ENCODE measurements at places on chromosomes 11 and 22.

DNA sequence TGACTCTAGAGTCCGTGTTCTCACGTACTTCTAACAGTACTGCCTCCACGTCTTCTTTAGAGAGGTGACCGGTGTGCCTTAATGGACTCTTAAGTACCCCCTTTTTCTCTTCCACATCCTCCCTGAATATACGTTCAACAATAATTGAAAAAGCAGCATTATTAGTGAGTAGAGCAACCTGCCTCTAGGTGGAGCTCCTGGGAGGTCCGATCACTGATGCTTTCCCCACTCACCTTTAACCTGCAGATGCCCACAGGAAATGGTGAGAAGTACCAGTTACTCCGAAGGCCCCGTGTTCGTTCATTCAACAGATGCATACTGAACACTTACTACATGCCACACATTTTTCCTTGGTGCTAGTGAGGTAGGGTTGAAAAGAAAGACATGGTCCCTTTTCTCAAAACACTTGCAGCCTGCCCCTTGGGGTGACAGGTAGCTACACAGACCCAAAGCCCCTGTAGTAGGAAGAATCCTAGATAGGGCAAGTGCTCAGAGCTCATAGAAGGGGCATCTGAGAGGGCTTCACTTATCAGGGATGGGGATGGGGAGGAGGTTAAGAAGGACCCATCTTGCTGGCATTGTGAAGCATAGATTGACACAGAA, 72.7 kb downstream of the FEZ1 start:
- DNase-seq: no peak

GRCh38 chr11:36343436-36343835, 47.3 kb downstream of the PRR5L start:
- no peak for DNase-seq

DNA sequence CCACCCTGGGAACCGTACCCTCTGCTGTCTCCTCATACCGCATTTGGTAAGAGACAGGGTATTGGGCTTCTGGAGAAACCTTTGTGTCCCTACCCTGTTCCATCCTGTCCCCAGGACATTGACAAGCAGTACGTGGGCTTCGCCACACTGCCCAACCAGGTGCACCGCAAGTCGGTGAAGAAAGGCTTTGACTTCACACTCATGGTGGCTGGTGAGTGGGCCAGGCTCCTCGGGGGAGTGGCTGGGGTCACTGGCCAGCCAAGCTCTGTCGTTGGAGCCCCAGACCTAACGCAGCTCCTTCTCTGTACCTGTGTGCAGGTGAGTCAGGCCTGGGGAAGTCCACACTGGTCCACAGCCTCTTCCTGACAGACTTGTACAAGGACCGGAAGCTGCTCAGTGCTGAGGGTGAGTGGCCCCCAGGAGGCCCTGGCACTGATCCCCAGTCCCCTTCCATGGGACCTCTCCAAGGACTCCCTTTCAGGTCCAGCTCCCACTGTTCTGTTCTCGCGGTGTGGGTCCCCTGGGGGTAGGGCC, 3.8 kb upstream of the GP1BB start:
- no peak for DNase-seq

DNA sequence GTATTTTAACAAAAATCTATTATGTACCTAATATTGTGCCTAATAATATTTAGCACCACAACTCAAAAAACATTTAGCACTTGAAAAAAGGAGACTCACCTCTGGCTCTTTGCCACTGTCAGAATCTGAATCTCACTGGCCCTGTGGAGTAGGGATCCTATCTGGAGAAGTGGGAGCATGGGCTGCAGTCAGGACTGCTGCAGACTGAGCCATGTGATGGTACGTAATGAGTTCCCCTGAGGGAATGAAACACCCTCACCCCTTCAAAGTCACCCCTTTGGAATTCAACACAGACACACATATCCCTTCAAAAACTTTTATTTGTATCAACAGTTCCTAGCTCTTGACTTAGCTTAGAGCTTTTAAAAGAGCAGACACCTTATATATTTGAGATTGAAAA, 6.5 kb downstream of the PTPMT1 start:
- no peak for DNase-seq

DNA sequence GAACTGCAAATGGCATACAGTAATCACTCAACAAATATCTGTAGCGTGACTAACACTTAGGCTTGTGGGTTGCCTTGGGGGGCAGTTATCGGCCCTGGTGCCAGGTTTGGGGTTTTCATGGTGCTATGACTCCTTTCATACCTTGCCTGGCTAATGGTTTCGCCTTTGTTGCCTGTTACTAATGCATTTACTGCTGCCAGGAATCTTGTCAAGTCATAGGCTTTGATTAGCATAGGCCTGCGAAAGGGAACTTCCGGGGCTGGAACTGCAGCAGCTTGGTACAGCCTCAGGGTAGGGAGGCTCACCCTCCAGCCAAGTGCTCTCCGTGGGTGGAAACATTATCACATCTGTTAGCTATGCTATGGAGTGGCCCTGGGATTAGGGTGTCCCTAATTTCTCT, 13.2 kb downstream of the SLC25A18 start:
- DNase-seq: no peak

DNA sequence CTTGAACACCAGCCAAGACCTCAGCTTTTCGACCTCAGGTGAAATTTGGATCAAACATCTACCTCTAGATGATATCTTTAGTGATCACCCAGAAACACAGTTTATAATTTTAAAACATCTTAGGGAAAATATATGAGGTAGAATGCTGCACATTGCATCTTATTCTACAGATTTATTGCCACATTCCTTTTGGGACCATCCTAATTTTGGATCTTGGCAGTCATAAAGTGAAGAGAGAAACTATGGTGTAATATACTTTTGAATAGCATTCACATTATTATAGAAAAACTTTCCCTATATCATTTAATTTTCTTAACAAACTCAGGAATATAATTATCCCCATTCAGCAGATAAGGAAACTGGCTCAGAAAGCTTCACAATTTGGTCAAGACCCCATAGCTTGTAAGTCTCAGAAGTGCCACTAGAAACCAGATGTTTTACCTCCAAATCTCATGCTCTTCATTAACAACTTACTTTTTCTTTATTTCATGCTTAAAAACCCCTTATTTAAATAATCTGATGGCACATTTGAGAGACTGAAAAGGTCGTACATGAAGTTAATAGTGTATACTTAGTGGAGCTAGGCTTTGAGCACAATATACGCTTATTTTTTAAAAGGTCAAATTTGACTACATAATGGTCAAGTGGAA, 199.2 kb upstream of the CTSC start:
- DNase-seq: no peak

GRCh38 chr11:2940921-2941821, 12.0 kb upstream of the PHLDA2 start:
- no peak for DNase-seq

DNA sequence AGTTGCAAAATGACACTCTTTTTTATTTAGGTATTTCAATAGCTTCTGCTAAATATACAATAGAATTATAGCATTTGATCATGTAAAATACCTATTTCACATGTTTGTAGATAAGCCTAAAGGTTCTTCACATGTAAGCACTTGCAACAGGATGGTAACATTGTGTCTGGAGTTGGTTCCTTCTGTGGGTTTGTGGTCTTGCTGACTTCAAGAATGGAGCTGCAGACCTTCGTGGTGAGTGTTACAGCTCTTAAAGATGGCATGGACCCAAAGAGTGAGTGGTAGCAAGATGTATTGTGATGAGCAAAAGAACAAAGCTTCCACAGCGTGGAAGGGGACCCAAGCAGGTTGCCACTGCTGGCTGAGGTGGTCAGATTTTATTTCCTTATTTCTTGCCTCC, 246.4 kb upstream of the PDGFD start:
- DNase-seq: no peak

Data from activated CD8-positive, alpha-beta memory T cell treated with anti-CD3 and anti-CD28 coated beads for 1 hour (primary cell).